PC-9 (cell line): ENCODE measurements at places on chromosomes 1 and 21.
A peak's percentile ranks its signal among the peaks of the same experiment; 100 is the strongest.

DNA sequence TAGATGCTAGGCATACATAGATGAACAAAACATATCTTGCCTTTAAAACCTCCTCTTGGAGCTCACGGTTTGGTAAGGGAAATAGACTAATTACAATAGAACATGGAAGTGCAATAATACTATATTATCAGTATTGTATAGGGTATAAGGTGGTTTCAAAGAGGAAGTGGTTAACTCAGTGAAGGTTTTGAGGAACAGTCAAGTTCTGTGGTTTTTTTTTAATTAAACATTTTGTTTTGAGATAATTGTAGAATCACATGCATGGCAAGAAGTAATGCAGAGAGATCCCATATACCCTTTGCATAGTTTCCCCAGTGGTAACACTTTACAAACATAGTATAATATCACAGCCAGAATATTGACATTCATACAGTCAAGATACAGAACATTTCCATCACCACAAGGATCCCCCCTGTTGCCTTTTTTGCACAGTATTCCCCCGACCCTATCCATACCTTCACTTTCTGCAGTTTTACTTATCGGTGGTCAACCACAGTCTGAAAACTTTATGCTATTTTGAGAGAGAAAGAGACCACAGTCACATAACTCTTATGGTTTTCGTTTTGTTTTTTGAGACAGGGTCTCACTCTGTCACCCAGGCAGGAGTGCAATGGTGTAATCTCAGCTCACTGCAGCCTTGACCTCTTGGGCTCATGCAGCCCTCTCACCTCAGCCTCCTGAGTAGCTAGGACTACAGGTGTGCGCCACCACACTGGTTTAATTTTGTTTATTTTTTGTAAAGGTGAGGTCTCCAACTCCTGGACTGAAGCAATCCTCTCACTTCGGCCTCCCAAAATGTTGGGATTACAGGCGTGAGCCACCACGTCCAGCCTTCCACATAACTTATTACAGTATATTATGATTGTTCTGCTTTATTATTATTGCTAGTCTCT, 60.5 kb upstream of the KIAA1614 start:
- DNase-seq = no peak

- DNase-seq = no peak
Measured at GRCh38 chr1:11307852-11308251, 34.9 kb downstream of the UBIAD1 start.

DNA sequence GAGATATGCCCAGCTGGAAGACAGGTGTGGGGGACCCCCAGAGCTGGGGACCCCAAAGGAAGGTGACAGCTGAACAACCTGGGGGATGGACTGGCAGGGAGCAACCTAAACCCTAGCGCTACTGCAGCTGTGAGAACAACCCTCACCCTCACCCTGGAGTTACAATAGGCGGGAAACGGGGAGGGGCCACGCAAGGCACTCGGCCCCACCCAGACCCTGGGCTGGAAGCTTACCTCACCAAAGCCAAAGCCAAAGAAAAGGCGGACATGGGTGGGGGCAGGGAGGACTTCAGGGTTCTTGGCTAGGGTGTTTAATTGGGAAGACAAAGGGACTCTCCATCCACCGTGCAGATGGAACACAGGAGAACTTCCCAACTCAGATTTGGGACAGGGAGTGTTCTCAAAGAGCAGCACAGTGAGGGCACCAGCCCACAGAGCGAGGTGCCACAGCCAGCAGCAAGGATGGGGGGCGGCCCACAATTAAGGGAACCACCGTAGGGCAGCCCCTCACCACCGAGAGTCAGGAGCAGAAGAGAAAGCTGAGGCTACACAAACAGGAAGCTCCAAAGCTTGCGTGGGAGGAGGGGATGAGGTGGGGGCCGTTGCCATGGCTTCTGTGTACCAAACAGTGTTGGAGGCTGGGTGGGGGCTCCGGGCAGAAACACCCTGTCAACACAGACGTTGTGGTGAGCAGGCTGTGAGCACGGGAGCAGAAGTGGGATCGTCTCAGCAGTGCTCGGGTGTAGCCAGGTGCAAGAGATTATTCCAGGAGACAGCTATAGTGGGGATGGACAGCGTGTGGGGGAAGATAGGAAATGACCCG, 1.9 kb downstream of the TAGLN2 start:
- DNase-seq = peak; percentile 86

- DNase-seq = no peak
Measured at GRCh38 chr1:101945884-101946283, 50.8 kb downstream of the OLFM3 start.

- no peak for DNase-seq
Measured at GRCh38 chr21:14753466-14754258, 207.5 kb upstream of the SAMSN1 start.

DNA sequence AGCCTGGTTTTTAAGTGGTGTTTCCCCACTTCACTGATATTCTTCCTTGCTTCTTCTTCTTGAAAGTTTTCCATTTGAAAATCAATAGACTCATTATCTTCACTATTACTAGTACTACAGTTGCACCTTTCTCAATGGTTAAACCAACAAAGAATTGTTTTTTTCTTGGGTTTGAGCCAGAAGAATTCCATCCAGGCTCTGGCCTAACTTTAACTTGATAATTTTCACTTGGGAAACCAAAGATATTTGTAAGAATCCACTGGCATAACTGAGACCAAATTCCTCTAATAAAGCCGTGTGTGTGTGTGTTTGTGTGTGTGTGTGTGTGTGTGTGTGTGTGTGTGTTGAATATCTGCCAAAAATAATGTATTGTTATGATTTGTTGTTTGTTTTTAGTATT, 103.2 kb downstream of the SGIP1 start:
- no peak for DNase-seq

DNA sequence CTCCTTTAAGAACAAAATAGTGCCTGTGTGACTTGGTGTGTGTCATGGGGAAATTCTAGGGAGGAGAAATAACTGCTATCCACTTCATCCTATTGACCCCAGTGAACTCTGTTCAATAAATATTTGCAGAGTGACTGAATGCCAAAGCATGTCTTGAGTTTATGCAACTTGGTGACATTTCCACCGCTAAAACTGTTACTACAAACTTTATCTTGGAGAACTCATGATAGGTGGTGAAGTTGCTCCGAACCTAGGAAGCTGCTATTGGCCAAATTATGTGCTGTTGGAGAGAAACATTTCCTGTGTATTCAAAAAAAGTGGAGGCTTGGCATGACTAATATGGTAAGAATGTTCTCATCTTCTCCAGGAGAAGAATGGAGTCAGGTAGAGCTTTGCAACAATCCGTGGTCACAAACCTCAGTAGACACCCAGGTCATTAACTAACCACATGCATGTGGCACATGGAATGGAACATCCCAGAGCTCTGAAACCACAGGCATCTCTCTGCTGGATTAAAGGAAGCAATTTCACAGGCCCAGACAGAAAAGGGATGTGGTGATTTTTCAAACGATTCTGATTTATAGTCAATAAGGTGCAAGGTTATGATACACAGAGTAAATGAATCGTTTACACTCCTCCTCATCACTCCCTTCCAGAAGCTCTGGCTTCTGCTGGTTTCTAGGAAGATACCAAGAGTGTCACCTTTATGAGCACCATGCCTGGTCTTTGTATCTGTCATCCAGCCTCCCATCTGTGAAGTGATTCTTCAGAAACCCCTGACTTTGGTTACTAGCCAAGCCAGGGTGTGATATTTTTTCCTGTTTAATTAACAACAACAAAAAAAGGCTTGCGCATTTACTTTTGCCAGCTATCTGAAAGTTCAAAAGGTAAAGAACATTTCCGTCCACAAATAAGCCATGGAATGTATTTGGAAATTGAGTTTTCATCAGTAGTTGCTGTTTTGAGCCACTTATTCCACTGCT, 361.1 kb downstream of the TGFB2 start:
- peak; percentile 85 for DNase-seq

DNA sequence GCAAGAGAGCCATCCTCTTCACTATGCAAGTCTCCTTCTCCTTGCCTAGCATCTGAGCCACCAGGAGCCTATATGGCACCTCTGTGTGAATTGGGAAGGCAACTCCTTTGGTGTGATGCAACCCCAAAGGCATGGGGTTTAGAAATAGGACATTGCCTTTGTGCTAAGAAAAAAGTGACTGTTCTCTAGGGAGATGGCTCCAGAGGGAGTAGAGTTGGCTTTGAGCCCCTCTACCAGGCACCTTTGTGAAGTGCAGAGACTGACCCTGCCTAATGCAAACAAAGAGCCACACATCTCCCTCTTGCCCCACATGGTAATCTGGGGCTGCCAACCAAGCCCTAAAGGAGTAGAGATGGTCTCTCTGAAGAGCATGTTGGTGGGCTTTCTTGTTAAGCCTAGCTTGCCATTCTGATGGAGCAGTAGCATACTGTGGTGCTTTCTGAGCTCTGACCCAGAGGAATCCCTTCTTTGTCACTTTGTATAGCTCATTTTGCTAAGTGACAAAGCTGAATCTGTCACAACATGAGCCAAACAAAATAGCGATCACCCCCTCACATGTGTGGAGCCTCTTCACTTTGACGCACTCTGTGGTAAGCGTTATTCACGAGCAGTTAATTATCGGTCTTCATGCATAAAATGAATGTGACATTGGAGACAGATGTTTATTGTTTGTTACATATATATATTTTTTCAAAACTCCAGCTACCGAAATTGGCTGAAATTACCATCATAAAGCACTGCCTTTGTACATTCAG, 74.4 kb downstream of the RWDD3 start:
- no peak for DNase-seq

DNA sequence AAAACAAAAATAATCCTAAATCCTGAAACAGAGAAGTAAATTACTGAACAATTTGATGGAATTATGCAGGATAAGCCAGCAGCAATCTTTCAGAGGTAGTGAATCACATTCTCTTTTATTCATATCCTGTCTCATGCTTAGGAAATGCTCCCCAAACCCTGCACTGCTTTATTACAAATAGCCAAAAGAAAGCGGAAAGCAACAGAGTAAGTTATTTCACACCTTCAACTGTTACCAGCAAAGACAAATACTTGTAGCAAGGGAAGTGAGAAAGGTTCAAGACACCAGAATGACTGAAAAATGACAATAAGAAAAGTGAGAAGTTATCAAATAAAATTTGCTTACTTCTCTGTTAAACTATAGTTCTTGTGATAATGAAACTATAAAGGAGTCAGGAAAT, 6.2 kb downstream of the ZRANB2 start:
- DNase-seq = no peak

DNA sequence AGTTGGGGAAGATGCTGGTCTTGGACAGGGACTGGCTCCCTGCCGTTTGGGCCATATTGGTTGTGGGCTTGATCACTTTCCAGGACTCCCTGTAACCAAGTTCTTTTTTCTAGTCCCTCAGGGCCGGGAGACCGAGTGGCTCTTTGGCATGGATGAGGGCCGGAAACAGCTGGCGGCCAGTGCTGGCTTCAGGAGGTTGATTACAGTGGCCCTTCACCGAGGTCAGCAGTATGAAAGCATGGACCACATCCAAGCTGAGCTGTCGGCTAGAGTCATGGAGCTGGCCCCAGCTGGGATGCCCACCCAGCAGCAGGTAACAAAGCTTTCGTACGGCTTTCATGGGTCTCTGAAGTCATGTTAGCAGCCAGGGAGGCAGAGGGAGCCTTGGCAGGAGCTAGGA, 4.3 kb downstream of the METTL13 start:
- DNase-seq = no peak

DNA sequence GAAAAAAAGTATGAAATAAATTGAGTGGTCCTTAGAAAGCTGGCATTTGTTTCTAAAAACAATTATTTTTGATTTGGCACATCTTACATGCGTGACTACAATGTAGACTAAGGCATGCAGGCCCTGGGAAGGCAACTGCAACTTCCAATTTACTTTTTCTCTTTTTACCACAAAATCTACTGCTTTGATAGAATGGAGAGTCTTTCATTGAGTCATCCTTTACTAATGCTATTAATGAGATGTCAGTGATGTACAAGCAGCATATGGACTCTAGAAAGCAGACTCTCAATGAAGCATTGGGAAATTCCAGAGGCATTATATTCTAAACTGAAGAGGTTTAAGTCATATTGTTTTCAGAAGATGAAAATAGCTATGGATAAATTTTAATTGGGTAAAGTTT, 29.6 kb upstream of the PRRX1 start:
- DNase-seq = no peak

- DNase-seq = no peak
Measured at GRCh38 chr1:245054507-245055270, 100.1 kb upstream of the KIF26B start.

DNA sequence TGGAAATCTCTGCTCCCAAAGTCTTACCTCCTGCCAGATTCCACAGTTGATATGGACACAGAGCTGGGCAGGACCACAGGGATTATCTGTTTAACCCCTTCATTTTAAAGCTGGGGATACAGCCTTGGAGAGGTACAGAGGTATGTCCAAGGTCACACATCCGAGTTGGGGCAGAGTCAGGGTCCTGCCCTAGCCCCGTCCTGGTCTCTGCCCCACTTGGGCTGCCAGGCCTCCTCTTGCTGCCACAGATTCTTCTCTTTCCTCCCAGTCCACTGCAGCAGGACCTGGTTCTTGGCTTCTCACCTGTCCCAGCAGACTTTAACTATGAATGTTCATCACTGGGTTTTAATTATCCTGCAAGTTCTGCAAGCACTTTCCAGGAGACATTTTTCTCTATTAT, 258.3 kb downstream of the MATN1 start:
- DNase-seq = no peak

GRCh38 chr1:233215135-233215760, 80.3 kb downstream of the PCNX2 start:
- DNase-seq = no peak

- DNase-seq = no peak
Measured at GRCh38 chr1:32399843-32400242, 5.6 kb upstream of the BSDC1 start.

DNA sequence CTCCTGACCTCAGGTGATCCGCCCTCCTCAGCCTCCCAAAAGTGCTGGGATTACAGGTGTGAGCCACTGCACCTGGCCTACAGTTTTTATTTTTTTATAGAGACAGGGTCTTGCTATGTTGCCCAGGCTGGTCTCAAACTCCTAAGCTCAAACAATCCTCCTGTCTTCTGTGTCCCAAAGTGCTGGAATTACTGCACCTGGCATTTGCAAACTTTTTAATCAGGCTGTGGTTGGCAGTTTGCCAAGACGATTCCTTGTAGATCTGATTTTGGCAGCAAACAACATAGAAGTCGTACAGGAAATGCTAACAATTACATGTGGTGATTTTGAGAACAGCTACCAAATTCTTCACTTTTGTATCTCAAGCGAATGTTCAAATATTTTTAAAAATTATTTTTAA, 10.1 kb downstream of the RBP7 start:
- no peak for DNase-seq

- no peak for DNase-seq
Measured at GRCh38 chr1:234244482-234244881, 128.8 kb upstream of the COA6 start.
